Urothelium cell line (cell line): ENCODE measurements at places on chromosomes 2 and 18.

GRCh38 chr2:119421304-119421703 is 10.3 kb upstream of the TMEM37 start:
- DNase-seq = no peak

- DNase-seq = no peak
Observed at GRCh38 chr18:28657961-28658360, 481.0 kb upstream of the CDH2 start.

DNA sequence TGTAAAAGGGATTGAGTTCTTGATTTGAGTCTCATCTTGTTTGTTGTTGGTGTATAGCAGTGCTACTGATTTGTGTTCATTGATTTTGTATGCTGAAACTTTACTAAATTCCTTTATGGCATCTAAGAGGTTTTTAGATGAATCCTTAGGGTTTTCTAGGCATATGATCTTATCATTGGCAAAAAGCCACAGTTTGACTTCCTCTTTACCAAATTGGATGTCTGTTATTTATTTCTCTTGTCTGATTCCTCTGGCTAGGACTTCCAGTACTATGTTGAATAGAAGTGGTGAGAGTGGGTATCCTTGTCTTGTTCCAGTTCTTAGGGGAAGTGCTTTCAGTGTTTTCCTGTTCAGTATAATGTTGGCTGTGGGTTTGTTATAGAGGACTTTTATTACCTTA is 4.8 kb downstream of the ANKAR start:
- no peak for DNase-seq

GRCh38 chr2:74020702-74021406 is 36.1 kb downstream of the TET3 start:
- no peak for DNase-seq
